Mesendoderm (in vitro differentiated cells): ENCODE measurements at places on chromosomes 6 and 20.

DNA sequence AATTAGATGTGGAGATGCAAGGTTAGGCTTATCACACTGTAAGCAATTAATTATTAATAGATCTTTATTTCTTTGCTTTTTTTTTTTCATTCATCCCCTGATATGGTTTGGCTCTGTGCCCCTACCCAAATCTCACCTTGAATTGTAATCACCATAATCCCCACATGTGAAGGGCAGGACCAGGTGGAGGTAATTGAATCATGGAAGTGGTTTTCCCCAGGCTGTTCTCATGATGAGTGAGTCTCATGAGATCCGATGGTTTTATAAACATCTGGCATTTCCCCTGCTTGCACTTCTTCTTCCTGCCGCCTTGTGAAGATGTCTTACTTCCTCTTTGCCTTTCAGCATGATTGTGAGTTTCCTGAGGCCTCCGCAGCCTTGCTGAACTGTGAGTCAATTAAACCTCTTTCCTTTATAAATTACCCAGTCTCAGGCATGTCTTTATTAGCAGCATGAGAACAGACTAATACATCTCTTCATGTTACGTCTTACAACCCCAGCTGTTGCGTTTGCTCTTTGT lies 333.8 kb downstream of the CDH26 start:
- no peak overlapping the region for H3K4me3 ChIP-seq
- no peak overlapping the region for H3K27ac ChIP-seq
- DNase-seq, result no peak
- H3K4me1 ChIP-seq, result no peaks in the 10 kb centered on the region

DNA sequence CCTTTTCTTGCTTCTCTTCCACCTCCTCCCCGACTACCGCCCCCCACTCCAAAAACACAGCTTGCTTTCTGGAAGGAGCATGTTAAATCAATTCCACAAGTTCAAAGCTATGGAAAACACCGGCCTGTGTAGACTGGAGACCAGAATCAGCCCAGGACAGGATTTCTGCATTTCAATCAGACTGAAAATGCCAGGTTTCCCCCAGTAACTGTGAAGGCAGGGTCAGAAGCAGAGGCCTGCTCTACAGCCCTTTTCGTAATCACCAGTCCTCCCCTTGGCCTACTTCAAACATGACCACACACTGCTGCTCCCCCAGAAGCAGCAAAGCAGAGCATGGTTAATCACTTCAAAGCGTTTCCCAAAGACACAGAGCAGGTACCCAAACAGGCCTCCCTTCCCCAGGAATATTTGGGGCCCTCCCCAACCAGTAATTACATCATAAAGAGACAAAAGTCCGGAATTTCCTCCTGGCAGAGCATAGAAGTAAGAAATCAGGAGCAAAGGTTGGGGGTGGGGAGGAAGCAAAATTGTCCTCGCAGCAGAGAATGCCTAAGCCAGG lies 38.4 kb downstream of the ZMYND8 start:
- DNase-seq, result peak; percentile 76
- peaks cover 45% of the 10 kb centered on the region for H3K4me1 ChIP-seq
- H3K27me3 ChIP-seq, result no peaks in the 10 kb centered on the region
- H3K36me3 ChIP-seq, result no peaks in the 10 kb centered on the region
- peak overlapping the region; percentile 88 for H3K27ac ChIP-seq
- H3K4me3 ChIP-seq, result no peak overlapping the region

DNA sequence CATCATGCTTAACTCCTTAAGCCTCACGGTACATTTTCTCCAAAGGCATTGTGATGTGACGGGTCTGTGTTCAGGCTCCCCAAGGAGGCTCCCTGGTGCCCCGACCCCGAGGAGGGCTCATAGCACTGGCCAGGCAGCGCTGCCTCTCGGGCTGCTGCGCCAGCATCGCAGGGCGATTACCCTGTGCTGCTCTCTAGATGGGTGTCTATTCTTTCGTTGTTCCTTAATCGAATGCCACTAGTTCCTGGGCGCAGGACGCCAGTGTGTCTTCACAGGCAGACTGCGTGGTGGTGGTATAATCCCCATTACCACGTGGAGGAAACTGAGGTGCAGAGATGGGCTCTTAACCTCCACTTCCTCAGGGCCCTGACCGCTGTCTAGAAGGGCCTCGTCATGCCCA lies 267.4 kb downstream of the CDH4 start:
- no peak overlapping the region for H3K27ac ChIP-seq
- no peaks in the 10 kb centered on the region for H3K27me3 ChIP-seq
- DNase-seq, result no peak
- H3K36me3 ChIP-seq, result no peaks in the 10 kb centered on the region
- H3K4me3 ChIP-seq, result no peak overlapping the region

GRCh38 chr20:2114990-2115681 lies 13.5 kb downstream of the STK35 start:
- peaks cover 5% of the 10 kb centered on the region for H3K36me3 ChIP-seq
- H3K27ac ChIP-seq, result no peak overlapping the region
- no peaks in the 10 kb centered on the region for H3K4me1 ChIP-seq
- H3K27me3 ChIP-seq, result no peaks in the 10 kb centered on the region
- no peak overlapping the region for H3K4me3 ChIP-seq

GRCh38 chr6:145070791-145071190 lies 664.5 kb downstream of the EPM2A start:
- H3K4me3 ChIP-seq, result no peak overlapping the region
- no peaks in the 10 kb centered on the region for H3K27me3 ChIP-seq
- no peak overlapping the region for H3K27ac ChIP-seq
- no peaks in the 10 kb centered on the region for H3K4me1 ChIP-seq
- no peak for DNase-seq

GRCh38 chr20:57619051-57619831 lies 985 bp downstream of the ZBP1 start:
- H3K4me1 ChIP-seq, result no peaks in the 10 kb centered on the region
- no peak overlapping the region for H3K27ac ChIP-seq
- no peaks in the 10 kb centered on the region for H3K27me3 ChIP-seq

DNA sequence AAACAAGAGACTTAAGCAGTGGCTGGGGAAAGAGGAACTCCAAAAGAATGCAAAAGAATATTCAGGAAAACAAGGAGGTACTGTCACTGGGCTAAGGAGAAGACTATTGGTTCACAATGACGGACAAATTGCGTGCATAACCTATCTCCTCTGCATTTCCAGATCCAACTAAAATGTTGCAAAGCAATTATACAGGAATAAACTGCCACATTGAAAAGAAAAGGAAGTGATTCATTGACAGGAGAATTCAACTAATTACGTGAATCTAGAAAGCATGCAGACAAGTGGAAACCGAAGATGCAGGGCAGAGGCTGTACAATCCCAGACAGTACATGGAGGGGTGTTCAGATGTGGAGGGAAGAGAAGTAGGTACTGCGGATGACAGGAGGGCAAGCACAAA lies 152.8 kb upstream of the RIPOR2 start:
- no peak for DNase-seq
- H3K4me3 ChIP-seq, result no peak overlapping the region
- H3K27me3 ChIP-seq, result no peaks in the 10 kb centered on the region
- no peak overlapping the region for H3K27ac ChIP-seq

- H3K27me3 ChIP-seq, result no peaks in the 10 kb centered on the region
- H3K36me3 ChIP-seq, result no peaks in the 10 kb centered on the region
- no peak for DNase-seq
Observed at GRCh38 chr6:147531321-147531720, 22.8 kb downstream of the SAMD5 start.

- no peak for DNase-seq
- H3K4me1 ChIP-seq, result no peaks in the 10 kb centered on the region
- H3K4me3 ChIP-seq, result no peak overlapping the region
- no peaks in the 10 kb centered on the region for H3K36me3 ChIP-seq
- no peaks in the 10 kb centered on the region for H3K27me3 ChIP-seq
Observed at GRCh38 chr6:56572788-56573471, 69.8 kb downstream of the DST start.

DNA sequence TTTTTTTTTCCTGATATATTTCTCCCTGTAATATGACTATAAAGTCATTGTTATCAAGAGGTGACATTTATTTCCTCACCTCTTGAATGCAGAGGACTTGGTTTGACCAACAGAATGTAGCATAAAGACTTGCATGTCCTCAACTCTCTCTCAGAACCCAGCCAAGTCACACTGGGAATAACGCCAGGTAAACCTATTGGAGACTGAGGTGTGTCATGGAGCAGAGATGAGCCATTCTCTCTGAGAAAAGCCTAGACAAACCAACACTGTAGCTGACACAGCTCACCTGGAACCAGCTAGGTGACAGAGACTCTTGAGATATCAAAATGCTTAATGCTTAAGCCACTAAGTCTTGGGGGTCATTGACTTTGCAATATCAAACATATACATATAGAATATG lies 533.6 kb downstream of the HAO1 start:
- no peak overlapping the region for H3K27ac ChIP-seq
- no peaks in the 10 kb centered on the region for H3K4me1 ChIP-seq
- no peaks in the 10 kb centered on the region for H3K27me3 ChIP-seq
- no peaks in the 10 kb centered on the region for H3K36me3 ChIP-seq
- no peak for DNase-seq
- no peak overlapping the region for H3K4me3 ChIP-seq

GRCh38 chr6:50829898-50830444 lies 11.3 kb downstream of the TFAP2B start:
- no peak for DNase-seq
- H3K27me3 ChIP-seq, result peaks cover 64% of the 10 kb centered on the region
- no peak overlapping the region for H3K4me3 ChIP-seq
- H3K4me1 ChIP-seq, result no peaks in the 10 kb centered on the region

DNA sequence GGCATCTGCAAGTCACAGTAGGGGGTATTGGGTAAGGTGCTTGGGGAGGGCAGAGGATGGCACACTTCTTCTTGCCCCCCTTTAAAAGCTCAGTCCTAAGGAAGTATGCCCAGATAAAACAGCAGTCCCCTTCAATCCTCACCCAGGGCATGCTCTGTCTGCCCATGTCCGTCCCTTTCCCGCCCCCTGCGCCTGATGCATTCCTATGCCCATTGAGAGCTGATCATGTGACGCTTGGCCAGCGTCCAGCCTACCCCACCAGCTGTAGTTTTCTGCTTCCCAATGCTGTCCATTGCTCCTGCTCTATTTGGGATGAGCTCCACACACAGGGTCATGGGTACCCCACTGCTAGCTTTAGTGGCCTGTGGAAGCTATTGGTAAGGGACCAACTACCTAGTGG lies 8.3 kb downstream of the SIGLEC1 start:
- no peak overlapping the region for H3K27ac ChIP-seq
- no peak for DNase-seq
- no peaks in the 10 kb centered on the region for H3K36me3 ChIP-seq
- no peak overlapping the region for H3K4me3 ChIP-seq

DNA sequence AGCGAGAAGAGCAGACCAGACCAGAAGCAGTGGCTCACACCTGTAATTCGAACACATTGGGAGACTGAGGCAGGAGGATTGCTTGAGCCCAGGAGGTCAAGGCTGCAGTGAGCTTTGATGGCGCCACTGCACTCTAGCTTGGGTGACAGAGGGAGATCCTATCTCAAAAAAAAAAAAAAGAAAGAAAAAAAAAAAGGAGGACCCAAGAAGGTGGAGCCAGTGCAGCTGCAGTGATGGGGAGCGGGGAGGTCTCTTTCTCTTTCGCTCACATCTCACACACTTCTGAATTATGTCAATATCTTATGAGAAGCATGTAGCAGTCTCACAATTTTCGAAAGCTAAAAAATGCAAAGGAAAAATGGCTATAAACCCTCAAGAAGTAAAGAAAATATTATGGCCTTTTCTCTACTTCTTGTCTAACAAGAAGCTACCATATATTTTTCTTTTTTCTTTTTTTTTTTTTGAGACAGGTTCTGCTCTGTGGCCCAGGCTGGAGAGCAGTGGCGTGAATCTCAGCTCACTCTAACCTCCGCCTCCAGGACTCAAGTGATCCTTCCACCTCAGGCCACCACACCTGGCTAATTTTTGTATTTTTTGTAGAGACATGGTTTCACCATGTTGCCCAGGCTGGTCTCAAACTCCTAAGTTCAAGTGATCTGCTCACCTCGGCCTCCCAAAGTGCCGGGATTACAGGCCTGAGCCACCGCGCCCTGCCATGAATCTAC lies 3.8 kb upstream of the SPO11 start:
- H3K36me3 ChIP-seq, result no peaks in the 10 kb centered on the region
- no peak for DNase-seq
- H3K4me3 ChIP-seq, result no peak overlapping the region

GRCh38 chr6:14889611-14890593 lies 356.0 kb upstream of the JARID2 start:
- DNase-seq, result no peak
- no peak overlapping the region for H3K27ac ChIP-seq

- DNase-seq, result peak; percentile 90
- no peaks in the 10 kb centered on the region for H3K4me1 ChIP-seq
- no peaks in the 10 kb centered on the region for H3K36me3 ChIP-seq
- H3K4me3 ChIP-seq, result no peak overlapping the region
Observed at GRCh38 chr20:8454137-8454712, 322.2 kb downstream of the PLCB1 start.

- no peaks in the 10 kb centered on the region for H3K36me3 ChIP-seq
- no peaks in the 10 kb centered on the region for H3K4me1 ChIP-seq
- no peaks in the 10 kb centered on the region for H3K27me3 ChIP-seq
- no peak for DNase-seq
- H3K4me3 ChIP-seq, result no peak within 1 kb of the TSS
Observed at GRCh38 chr6:89217299-89217910, at the start of gene GABRR1. Gene GABRR1, minus strand, starts transcription at chr6:89217358. Its CDS starts 36 bp downstream, at chr6:89217322.

- no peaks in the 10 kb centered on the region for H3K27me3 ChIP-seq
- no peaks in the 10 kb centered on the region for H3K4me1 ChIP-seq
- DNase-seq, result no peak
- no peak overlapping the region for H3K27ac ChIP-seq
Observed at GRCh38 chr20:43799150-43799711, 72.4 kb upstream of the GTSF1L start.

GRCh38 chr20:25252230-25252651 lies 4.4 kb downstream of the PYGB start:
- H3K27ac ChIP-seq, result no peak overlapping the region
- peaks cover 4% of the 10 kb centered on the region for H3K4me1 ChIP-seq
- no peaks in the 10 kb centered on the region for H3K27me3 ChIP-seq
- no peak for DNase-seq
- no peaks in the 10 kb centered on the region for H3K36me3 ChIP-seq
- H3K4me3 ChIP-seq, result no peak overlapping the region

DNA sequence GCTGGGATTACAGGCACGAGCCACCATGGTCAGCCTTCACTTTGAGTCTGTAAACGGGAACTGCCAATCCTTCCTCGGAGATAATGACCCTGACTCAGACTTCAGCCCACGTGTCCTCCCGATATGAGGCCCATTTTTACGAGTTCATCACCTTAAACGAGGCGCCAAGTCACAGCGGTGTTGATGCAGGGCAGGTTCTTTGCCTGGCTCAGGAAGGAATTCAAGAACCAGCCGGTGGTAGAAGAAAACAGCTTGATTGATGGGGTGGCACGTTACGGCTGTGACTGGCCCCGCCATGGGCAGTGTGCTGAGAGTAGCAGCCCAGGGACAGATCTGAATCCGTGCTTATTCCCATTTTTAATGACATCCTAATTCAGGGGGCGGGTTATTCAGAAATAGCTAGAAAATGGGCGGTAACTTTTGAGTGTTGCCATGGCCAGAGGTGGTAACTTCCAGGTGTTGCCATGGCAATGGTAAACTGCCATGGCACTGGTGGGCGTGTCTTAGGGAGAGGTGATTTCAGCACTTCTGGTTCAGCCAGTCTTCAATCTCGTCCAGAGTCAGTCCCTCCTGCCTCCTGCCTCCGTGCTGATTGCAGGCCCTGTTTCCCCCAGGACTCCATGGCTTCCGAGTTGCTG lies 9.1 kb upstream of the MAP1LC3A start:
- no peak overlapping the region for H3K4me3 ChIP-seq
- H3K27me3 ChIP-seq, result no peaks in the 10 kb centered on the region
- H3K36me3 ChIP-seq, result no peaks in the 10 kb centered on the region
- no peak overlapping the region for H3K27ac ChIP-seq
